ENCODE measurements at places on chromosomes 16 and 17.

DNA sequence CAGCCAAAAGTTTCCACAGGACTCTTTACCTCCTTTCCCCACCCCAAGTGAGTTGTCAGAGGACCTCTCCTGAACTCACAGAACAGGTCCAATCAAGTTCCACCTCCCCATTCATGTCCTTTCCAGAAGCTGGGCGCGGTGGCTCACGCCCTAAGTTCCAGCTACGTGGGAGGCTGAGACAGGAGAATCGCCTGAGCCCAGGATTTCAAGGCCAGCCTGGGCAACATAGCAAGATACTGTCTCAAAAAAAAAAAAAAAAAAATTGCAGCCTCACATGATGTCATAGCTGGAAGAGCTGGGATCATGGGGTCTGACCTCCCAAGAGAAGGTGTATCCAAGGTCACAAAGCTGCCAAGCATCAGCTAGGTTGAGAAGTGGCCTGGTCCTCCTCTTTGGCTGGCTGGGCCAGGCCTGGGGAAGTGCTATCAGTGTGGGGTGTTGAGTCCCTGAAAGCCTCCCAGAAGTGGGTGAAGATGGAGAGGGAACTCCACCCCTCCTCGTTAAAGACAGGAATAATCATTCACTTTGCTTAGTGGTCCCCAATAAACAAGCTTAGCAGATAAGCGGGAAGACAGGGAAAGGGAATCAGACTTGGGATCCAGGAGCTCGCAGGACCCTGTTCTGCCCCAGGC, 5.5 kb upstream of the MNT start:
- peak; percentile 32 for DNase-seq

- DNase-seq: peak; percentile 79
Measured at GRCh38 chr16:2776500-2777139, 460 bp downstream of the ELOB start.

- no peak for DNase-seq
Measured at GRCh38 chr17:44170499-44171201, at the start of gene ASB16. TSS of gene ASB16 (plus strand) at chr17:44170704. CDS start at chr17:44170790, 86 bp downstream.

GRCh38 chr17:21164620-21165019, 37.9 kb downstream of the DHRS7B start:
- DNase-seq: no peak

- DNase-seq: no peak
Measured at GRCh38 chr16:28537964-28538732, 626 bp downstream of the NUPR1 start.

GRCh38 chr17:17512866-17513265, 16.7 kb upstream of the RASD1 start:
- DNase-seq: no peak

GRCh38 chr16:72934636-72935403, 113.1 kb downstream of the ZFHX3 start:
- no peak for DNase-seq

- DNase-seq: no peak
Measured at GRCh38 chr16:51430716-51431369, 279.8 kb upstream of the SALL1 start.

Data from erythroblast (primary cell).